ENCODE measurements at places on chromosomes 6 and 20.

DNA sequence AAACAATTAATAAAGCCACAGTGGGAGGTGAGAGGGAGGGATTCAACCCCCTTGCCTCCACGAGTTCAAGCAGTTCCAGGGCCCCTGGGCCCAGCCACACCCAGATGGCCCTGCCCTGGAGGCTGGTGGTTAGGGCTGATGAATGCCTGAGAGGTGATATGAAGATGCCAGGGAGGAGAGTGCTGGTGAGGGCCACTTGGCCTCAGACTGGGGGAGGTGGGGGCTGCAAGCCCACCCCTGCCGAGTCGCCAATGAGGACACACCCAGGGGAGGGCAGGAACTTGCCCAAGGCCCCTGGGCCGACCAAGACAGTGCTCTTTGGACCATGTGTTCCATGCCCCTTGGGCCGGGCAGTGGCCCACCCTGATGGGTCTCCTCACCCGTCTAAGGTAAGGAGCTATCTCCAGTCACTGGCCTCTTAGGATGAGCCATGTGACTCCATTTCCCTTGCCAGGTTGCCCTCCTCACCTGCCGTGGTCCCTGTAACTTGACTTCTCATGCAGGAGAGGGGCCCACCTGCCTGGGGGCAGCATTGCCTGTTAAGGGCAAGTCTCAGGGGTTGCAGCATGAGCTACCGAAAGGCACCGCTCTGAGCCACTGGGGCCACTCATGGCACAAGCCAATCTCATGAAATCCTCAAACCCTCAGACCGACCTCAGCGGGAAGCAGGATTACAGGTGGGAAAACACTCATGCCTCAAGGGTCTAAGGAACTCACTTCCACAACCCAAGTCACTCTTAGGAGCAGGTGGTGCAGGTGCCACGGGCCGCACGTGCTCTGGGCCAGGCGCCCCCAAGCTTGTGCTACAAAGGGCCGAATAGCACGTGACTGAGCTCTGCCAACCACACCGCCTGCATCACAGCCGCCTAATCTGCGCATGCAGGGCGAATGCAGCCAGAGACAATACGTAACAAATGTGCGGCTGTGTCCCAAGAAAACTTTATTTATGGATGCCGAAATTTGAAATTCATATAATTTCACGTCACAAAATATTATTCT is 147.4 kb upstream of the MLN start:
- DNase-seq: no peak

GRCh38 chr6:166307082-166308032 is 835 bp downstream of the PRR18 start:
- DNase-seq: no peak

DNA sequence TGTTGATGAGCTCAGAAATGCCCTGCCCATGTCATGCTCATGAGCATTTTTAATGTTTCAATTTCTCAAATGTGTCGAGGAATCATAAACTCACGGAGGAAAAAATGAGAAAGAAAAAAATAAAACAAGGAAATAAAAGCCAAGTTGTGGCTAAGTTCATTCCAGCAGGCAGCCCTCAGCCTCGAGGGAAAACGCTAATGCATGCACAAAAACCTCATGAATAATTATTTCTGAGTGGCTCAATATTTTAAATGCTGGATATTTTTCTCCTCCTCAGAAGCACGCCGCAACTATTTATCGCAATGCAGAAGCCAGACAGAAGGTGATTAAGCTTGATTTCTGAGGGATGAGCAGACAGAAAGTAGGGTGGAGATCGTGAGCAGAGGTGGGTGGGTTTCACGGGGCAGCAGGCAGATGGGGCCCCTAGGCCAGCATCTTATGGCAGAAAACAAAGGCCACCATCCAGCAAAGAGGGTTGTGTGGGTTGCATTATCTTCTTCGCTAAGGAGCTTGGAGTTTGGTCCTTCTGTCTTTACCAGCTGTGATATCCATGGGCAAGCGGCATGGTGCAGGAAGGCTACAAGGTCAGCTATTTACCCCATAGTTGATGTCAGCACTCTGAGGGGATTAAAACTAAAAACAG is 151.5 kb upstream of the LRFN2 start:
- no peak for DNase-seq

DNA sequence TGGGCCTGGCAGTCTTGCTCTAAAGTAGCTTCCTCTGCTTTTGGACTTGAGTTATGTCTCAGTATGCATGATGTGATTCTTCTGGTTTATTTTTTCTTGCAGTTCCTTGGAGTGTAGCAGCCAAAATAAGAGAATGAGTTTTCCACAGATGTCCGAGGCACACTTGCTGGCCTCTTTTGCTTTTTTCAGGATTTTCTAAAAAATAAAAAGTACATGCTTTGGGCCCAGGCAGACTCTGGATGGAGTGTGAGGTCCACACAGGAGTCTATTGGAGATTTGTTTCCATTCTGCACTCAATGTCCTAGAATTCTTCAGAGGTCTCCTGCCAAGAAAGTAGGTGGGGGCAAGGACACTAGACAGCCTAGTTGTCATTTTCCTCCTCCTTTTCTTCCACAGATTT is 477.6 kb downstream of the EPM2A start:
- DNase-seq: no peak

GRCh38 chr6:149266659-149267058 is 50.9 kb upstream of the TAB2 start:
- no peak for DNase-seq

DNA sequence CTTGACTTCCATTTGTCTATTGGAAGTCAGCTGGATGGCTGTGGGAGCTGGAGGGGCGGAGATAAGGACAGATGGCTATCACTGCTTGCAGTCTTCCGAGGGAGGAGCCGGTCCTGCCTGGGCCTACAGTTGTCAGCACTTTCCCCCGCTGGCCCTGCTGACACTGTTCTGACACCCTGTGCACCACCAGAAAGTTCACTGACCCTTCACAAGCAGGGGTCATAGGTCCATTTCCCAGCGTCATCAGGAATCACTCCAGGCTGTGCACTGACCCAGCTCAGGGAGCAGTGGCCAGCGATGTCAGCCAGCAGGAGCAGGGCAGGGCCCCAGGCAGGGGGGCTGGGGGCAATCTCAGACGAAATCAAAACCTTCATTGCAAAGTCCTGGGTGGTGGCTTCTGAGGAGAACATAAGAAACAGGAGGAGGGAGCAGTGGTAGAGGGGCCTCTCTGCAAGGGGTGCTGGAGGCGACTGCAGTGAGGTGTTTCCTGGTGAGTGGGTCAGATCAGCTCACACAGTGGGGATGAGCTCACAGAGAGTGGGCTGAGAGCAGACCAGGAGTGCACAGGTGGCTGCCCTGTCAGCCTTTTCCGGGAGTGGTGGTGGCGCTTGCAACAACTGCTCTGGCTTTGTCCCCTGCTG is 26.5 kb upstream of the PLEKHG1 start:
- DNase-seq: no peak

DNA sequence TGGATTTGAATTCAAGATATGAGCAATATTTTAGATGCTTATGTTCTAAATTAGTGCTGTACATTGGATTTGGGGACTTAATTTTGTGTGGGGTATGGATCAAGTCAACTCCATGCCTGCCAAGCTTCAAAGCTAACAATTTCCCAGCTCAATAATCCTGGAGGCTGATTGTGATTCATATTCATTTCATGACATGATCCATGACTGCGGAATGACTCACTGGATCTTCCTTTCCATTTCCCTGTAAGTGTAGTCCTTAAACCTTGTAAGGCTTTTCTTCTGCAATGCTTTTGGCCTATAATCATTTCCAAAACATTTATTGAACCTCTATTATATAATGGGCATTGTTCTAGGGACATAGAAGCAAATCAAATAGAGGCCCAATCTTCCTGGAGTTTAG is 44.7 kb upstream of the CCN2 start:
- DNase-seq: peak; percentile 84

- no peak for DNase-seq
Measured at GRCh38 chr20:15857173-15857784, 716.0 kb downstream of the KIF16B start.

DNA sequence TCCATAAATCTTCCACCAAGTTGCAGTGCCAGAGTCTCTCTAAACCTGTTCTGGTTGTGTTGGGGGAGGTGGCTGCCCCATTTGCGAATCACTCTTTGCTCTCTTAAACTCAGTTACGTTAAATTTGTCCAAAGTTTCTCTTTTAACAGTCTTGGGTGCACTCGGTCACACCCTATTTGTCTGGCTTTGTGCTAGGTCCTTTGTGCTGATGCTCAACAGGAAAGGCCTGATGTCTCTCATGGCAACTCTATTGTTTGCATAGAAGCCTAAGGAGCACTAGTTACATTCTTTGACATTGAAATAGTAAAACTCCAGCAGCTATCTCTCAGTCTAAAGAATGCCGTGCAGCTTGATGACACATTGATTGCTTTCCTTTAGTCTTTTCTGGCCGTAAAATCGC is 105.1 kb downstream of the TRMT11 start:
- DNase-seq: no peak

GRCh38 chr6:11393713-11394627 is 143.6 kb upstream of the TMEM170B start:
- no peak for DNase-seq

GRCh38 chr6:50120300-50120699 is 70.6 kb upstream of the DEFB112 start:
- peak; percentile 17 for DNase-seq
